ENCODE measurements at places on chromosomes 7 and 10.
A peak's percentile ranks its signal among the peaks of the same experiment; 100 is the strongest.

DNA sequence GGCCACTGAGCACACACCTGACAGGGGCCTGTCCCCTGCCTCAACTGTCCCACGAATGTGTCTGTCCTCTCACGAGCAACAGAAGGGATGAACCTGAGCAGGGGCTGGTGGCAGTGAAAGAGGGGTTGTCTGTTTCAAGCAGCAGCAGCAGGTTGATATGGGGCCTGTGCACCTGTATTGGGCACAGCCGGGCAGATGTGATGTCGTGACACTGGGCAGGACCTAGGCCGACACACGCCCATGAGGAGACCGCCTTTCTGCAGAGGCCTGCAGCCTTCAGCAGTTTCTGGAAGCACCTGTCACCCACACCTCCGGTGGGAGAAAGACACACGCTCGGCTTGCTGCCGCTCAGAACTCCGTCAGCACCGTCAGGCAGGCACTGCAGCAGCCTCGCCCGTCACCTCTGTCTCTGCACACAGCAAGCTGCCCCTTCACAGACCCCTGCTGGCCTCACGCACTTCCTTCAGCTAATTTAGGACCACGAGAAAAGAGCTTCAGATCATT, 48.5 kb downstream of the AMZ1 start:
- no peak for DNase-seq

- no peak for DNase-seq
Measured at GRCh38 chr10:75095631-75096030, 15.8 kb upstream of the SAMD8 start.

GRCh38 chr7:101933688-101934121, 116.3 kb downstream of the CUX1 start:
- DNase-seq: no peak

DNA sequence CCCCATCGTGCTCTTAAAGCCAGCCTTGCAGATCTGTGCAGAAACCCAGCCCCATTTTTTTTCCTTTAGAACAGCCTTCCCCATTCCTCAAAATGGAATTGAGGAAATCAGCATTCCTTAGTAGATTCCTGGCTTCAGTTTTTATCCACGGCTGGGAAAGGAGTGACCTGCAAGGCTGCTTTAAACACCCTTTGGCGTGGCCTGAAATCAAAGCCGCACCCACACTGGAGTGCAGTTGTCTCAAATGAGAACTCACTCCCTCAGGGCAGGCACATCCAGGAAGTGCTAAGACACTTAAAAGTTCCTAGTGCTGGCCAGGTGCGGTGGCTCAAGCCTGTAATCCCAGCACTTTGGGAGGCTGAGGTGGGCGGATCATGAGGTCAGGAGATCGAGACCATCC, 34.8 kb downstream of the HTR5A start:
- DNase-seq: no peak

DNA sequence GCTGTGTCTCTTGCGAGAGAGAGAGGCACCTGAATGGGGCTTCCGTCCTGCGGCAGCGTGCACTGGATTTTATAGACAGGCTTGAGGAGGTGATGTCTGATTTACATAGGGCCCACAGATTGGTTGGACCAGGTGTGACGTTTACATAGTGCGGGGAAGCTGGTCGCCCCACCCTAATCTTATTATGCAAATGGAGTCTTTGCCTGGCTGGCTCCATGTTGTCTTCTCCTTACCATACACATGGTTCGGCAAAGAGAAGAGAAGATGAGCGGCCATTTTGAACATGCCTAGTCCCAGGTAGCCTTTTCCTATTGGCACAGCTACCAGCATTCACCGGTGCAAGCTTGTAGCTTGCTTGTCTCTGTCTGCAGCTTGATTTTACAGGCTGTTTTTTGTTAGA, 238.5 kb upstream of the GALNT17 start:
- DNase-seq: no peak

DNA sequence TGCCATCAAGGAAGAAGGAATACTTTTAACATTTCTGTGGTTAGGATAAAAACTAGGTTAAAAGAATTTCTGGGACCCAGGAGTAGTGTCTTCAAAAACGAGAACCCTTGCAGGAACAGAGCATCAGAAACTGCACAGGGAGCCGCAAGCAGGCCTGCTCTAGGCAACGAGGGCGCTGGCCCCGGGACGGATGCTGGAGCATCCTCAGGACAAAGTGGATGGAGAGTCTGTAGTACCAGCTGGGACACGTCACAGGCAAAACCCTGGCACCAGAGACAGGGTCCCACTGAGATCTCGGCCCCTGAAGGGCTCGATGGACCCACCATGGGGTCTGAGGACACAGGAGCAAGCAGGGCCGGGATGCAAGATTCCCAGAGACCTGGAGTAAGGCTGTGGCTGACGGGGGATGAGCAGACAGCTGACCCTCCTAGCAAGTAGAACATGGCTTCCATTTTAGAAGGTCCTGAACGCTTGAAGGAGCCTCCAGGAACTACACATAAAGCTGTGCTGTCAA, 106.6 kb downstream of the GALNT11 start:
- no peak for DNase-seq

GRCh38 chr7:42025635-42026375, 211.2 kb downstream of the GLI3 start:
- DNase-seq: no peak

GRCh38 chr10:112934193-112934592, 15.9 kb upstream of the TCF7L2 start:
- DNase-seq: no peak

- no peak for DNase-seq
Measured at GRCh38 chr7:37467002-37467401, 18.3 kb upstream of the ELMO1 start.

GRCh38 chr10:121448766-121449421, 149.3 kb downstream of the FGFR2 start:
- DNase-seq: no peak

- DNase-seq: no peak
Measured at GRCh38 chr10:31678575-31679516, 249.8 kb downstream of the ARHGAP12 start.

DNA sequence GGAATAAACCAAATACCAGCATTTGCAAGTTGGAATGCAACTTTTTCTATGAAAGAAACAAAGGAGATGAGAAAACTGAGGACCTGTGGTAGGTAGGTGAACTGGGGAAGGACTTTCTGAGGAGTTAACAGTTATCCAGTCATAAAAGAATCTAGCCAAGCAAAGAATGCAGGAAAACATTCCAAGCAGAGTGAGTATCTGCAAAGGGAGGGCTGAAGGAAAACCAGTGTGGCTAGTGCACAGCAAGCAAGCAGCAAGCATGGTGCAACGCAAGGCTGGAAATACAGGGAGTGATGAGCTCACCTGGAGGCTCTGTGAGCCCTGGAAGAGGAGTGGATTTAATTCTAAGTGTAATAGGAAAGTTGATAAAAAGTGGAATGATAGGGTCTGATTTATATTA, 44.0 kb downstream of the RTKN2 start:
- DNase-seq: no peak

DNA sequence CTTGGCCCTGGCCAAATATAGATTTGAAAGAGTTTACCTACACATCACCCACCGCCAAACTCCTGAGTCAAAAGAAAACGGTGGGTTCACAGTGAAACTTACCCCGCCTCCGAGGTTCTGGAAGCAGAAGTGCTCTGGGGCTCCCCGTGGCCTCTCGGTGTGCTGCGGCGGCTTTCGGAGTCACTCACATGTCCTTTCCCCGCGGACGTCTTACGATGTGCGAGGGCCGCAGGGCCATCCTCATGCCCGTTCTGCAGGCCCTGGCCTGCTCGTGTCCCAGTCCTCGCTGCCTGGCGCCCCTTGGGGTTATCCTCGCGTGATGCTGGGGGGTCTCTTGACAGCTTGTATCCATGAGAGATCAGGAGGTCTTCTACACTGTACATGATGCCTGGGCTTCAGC, 12.0 kb downstream of the JCAD start:
- DNase-seq: no peak

DNA sequence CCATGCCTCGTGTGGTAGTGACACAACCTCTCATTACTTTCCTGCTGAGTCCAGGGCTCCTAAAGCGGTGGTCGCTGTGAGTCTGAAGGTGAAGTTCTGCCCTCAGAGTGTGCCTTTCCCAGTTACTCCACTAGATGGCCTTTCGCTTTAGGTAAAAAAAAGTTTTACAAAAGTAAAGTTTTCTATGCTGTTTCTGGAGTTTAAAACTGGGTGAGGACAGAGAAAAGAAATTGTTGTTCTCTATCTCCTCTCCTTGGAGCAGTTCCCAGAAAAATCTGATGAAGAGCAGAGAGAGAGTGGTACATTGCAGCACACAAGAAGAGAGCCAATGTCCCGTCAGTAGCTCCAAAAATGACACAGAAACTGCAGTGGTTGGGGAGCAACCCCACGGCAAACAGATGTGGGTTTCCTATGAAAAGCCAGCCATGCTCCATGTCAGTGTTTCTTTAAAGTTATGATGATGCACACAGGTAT, 257.1 kb downstream of the GLI3 start:
- DNase-seq: no peak

DNA sequence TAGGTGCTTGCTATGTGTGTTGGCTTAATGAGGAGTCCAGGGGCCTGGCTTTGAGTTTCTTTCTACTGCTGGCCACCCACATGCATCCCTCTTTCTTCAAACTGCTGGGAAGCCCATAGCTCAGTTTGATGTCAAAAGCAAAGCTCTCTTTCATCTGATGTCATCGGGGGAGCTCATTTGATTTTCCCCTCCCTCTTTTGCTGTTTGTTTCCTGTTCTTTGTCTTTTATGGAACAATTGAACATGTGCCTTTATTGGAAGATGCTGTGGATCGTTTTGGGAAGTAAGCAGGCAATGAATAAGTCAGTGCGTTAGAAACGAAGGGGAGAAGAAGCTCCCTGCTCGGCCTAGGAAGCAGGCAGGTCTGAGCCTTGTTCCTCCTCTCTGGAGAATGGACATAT, 140.7 kb downstream of the GRK5 start:
- DNase-seq: no peak

DNA sequence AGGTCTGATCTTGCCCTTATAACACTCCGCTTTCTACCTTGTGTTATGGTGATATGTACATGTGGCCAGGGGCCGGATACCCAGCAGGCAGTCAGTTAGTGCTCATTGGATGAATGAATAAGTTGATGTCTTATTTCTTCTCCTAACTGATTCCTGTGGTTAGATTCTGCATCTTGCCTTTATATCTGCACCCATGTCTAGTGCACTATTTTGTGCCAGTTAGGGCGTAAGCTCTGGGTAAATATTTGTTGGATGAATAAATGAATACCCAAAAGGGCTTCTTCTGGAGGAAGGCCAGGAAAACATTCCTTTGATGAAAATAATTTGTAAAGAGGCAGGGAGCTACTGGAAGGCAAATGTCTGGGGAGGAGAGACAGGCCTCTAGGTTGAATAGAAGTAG, 148.2 kb downstream of the CHN2 start:
- DNase-seq: no peak

- DNase-seq: no peak
Measured at GRCh38 chr10:13066527-13066926, 33.4 kb upstream of the OPTN start.

DNA sequence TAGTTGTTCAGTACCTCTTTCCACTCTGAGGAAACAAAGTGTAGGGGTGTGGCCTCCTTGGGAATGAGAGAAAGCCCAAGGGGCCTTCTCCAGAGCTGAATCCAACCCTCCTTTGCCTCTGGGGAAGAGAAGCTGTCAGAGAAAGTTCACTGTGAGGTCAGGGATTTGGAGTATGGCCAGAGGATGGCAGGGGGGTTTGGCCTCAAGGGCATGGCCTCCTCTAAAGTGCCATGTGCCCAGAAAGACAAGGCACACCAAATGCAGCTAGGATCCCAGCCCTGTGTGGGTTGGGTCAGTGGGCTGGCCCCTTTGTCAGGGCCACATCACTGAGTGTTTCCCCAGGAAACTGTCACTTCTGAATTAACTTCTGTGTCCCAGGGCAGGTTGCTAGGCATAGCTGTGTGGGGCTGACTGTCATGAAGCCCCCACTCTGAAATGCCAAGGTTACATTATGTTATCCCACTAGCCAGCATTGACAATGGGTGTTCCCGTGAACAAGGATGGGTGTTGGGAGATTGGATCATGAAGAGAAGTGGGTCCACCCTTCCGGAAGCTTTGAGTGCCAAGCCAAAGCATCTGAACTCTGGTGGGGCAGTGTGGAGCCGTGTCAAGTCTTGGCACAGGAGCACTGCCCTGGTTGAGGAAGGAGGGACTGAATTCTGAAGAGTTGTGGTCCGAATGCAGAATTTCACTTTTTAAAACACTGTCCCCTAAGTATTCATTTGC, 123.3 kb downstream of the ZMIZ1 start:
- DNase-seq: no peak

- no peak for DNase-seq
Measured at GRCh38 chr7:100623951-100624824, 11.8 kb downstream of the MOSPD3 start.

DNA sequence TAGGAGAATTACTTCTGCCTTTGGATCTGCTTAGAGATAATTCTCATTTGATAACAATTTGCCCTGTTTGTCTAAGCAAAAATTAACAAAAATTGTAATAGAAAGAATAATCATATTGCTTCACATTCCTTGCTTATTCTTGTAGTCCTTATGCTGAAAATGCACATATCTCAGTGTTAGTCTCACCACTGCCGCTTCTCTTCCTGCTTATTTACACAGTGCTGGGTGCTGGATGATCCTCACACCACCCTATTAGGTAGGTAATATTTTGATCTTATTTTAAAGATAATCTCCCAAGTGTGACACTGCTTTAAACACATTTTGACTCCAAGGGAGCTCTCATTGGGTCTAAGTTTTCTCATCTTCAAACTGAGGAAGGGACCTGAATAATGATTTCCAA, 46.0 kb downstream of the ABCA13 start:
- DNase-seq: no peak

GRCh38 chr10:124999433-125000365, 57.8 kb downstream of the ZRANB1 start:
- peak; percentile 76 for DNase-seq

DNA sequence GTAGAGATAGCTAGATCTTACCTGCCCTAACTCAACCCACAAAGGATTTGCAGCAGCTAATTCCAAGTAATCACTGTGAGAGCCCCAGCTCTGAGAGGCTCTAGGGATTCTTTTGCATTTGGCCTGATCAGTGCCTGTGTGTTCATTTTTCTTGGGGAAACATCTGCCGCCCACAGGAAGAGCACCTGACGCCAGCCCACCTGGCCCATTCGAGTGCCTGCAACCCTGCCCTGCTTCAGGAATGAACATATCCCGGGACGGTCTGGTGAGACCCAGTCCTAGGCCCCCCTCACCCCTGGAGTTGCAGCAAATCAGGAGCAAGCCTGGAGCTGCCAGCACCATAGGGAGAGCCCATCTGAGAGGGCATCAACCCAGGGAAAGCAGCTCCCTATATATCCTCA, 38.8 kb downstream of the GSDME start:
- no peak for DNase-seq

- no peak for DNase-seq
Measured at GRCh38 chr10:131251146-131251541, 60.4 kb downstream of the TCERG1L start.

DNA sequence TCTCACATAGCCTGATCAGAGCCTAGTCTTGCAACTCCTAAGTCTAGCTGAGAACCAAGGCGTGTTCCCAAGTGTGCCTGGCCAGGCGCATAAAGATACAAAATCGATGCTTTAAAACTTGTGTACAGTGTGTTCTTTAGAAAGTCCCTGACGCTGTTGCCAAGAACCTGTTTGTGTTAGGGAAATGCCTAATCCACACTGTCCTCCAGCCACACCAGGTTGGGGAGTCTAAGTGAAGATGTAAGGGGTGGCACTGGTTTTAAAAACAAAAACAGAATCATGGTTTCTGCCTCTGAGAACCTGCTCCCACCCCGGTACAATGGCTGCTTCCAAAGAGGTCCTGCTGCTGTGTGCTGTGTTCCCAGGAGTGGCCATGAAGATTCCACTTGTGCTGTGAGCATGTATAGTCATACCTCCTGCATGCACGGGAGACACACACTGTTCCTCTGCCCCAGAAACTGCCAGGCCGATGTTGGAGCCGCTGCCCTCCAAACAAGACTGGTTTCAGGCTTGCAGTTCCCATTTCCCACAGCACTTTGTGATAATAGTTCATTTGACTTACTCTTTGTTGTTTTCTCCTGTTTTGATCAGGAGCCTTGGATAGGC, 88.5 kb downstream of the CCNY start:
- DNase-seq: no peak
